ENCODE measurements at places on chromosomes 2 and 18.
A peak's percentile ranks its signal among the peaks of the same experiment; 100 is the strongest.

- DNase-seq, result no peak
Measured at GRCh38 chr2:120722246-120722567, 13.5 kb upstream of the GLI2 start.

DNA sequence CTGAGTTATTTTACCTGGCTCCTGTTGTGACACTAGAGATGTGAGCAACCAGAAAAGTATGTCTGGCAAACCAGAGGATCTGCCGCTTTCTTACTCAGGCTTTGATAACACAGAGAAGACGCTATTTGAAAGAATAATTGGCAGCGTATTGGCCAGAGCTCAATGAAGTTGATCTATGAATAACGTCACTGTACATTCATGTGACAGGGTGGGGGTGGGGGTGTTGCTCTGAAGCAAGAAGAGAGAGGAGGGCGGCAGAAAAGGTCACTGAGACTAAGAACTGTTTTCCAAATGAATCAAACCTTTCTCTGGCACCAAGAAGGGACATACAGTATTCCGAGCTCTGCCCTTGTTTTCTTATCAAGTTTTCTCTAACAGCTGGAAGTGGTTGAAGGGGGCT is 1.7 kb upstream of the ONECUT2 start:
- DNase-seq, result no peak

DNA sequence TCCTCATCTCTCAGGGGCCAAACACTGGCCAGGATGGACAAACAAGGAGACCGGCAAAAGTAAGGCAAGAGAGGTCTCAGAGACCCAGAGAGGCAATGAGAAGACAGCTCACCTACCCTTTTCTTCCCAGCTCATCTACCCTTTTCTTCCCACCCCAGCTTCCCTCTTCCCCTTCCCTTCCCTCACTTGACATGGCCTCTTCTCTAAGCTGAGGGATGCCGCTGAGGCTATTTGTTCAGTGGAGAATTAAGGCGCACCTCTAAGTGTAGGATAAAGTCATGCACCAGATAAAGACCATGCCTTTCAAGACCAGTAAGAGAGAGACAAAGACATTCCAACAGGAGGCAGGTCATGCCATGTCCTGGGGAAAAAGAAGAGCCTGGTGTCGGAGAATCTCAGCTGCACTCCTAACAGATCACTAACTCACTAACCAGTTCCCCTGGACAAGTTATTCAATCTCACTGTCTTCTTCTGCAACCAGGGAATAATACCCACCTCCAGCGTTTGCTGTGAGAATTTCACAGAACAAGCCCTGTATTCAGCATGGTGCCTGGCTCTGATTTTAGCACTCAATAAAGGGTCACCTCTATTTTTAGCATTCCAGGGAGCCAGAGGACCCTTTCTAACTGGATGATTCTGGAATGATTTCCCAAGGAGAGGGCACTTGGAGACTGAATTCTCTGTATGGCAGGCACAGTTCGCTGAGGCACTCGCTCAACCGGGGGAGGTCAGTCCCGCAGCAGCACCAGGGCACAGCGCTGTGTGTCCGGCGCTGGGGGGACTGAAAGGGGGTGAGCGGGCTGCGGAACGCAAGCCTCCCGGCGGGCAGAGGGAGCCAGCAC is 3.0 kb upstream of the FOSL2 start:
- DNase-seq, result no peak

DNA sequence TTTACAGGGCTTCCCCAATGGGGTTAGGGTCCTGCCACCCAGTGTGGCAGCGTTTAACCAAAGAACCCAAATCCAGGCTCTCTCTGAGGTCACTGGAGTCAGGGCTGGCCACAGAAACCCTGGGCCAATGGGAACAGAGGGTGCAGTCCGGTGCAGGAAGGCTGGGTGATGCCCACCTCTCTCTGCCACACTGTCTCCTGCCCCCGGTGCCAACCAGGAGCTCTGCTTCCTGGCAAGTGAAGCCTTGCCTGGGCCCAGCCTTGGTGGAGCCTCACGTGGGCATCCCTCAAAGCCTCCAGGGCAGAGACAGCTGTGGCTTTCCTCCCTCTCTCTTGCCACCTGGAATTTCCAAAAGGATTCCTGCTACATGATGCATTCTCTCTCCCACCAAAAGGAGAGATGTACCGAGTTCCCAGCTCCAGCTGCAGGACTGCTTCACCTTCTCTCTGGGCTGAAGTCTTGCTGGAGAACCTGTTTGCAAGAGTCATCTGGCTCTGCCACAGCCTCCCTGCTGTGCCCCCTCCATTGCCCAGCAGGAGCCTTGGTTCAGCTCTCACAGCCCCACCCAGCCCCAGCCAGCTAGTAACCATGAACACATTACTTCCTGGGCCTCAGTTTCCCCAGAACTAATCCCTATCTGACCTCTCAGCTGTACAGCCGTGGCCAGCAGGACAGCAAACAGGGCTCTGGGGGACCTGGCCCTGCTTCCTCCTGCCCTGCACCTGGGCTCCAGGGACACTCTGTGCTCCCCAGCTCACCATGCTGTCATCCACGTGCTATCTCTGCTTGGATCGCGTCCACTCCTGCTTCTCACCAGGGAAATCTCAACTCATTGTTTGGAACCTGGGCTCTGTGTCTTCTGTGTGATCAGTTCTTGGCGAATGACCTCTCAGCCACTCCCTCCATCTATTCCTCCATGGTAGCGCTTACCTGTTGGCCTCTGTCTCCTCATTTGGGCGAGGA is 43.4 kb downstream of the KCNF1 start:
- DNase-seq, result no peak

DNA sequence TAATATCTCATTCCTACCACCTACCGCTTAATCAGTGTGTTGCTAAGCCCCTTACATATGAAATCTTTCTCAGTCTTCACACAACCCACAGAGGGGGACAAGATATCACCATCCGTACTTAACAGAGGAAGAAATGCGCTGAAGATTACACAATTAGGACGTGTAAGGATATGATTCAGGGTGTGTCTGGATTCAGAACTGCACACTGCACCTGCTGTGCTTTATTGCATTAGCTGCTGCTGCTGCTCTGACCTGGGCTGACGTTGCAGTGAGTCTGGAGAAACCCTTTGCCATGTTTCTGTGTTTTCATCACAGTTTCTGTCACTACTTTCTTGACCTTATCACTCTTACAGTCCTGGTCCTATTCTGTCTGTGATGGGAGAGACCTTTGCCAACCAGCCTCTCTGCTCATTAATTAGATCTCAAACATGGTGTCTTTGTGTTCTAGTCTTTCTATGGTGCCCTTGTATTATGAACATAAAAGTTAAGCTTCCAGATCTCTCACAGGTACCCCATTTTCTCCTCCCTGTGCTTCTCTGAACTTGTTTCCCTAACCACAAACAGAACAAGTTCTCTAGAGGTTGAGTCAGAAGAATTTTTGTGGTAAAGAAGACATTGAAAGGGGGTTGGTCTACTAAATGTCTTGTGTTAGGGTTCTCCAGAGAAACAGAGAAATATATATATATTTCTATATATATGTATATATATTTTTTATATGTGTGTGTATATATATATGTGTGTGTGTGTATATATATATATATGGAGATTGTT is 92.9 kb upstream of the CYP1B1 start:
- no peak for DNase-seq

GRCh38 chr18:50297621-50298442 is 10.3 kb upstream of the CXXC1 start:
- DNase-seq, result peak; percentile 80

- no peak for DNase-seq
Measured at GRCh38 chr2:9703085-9703678, 72.4 kb upstream of the YWHAQ start.

DNA sequence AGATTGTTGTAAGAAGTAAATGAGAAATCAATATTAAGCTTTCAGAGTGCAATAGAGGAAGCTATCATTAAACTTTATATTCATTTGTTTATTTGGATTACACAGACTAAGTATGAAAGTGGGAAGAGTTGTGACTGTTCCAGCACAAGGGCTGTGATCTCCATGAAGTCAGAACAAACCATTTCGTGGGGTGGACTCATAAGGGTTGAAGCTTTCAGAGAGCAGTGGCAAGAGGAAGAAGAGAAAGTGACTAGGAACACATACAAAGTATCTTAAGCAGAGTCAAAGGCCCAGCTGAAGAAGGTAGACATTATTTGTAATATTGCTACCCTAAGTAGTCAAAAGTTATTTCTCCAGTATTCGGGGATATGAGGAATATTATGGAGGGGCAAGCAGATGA is 117.0 kb downstream of the ARHGAP15 start:
- no peak for DNase-seq

- peak; percentile 68 for DNase-seq
Measured at GRCh38 chr18:8707556-8708300, 2.4 kb downstream of the MTCL1 start.

DNA sequence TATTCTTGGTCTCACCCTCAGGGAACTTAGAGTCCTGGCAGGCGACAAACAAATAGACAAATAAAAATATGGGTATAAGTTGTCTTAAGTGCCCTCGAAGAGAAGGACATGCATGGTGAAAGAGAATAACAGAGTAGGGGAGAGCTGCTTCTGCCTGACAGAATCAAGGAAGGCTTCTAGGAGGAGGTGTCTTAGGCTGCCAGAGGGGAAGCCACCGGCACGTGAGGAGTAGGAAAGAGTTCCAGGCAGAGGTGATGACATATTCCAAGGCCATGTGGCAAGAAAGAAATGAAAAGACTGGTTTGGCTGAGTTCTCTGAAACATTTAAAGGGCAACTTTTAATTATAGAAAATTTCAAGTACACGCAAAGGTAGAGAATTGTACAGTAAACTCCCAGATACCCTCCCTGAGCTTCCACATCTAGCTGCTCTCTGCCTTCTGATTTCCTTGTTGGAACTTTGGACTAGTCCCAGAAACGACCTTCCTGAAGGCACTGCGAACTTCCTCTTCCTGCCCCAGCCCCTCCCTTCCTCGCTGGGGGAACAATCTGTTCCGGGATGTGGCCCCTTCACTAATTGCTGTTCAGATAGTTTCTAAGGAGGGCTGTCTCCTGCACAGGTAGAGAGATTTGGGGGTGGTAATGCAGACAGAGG is 91.7 kb downstream of the DYSF start:
- no peak for DNase-seq

DNA sequence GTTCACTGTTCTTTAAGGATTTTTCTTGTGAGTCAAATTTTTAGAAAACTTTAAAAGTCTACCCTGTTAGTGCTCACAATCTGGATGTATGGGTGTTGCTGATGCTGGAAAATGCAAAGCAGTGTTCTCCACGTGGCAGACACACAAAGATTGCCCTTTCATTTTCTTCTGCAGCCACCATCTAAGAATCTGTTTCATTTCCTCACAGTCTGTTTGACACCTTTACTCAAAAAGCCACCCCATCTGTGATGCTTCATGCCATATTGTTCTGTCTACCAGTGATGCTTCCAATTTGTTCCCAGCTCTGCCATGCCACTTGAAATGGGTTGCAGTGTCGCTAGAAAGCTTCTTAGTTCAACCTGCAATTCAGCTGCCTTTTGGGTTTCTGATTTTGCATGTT is 464.2 kb upstream of the UBE2E3 start:
- no peak for DNase-seq

DNA sequence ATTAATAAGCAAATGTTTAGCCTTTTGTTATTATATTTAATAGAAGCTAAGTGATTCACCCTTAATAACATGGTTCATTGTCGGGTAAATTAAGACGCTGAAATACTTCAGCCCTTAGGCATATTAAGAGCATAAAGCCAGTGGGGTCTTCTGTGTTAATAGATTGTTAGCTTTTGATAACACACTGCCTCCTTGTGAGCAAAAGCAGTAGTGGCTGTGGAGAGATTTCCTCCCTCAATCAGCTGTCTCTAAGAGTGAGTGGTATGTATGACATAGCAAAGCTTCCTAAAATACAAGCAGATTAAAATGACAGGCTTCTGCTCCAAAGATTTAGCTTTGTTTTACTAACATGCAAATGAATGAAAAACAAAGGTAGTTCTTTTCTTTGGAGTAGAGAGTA is 143.7 kb upstream of the SYT4 start:
- DNase-seq, result no peak

GRCh38 chr2:98394595-98395153 is 48.4 kb downstream of the CNGA3 start:
- no peak for DNase-seq

- DNase-seq, result no peak
Measured at GRCh38 chr2:169619946-169620345, 35.8 kb downstream of the PPIG start.

GRCh38 chr2:207474863-207475485 is 54.8 kb upstream of the CREB1 start:
- peak; percentile 70 for DNase-seq

DNA sequence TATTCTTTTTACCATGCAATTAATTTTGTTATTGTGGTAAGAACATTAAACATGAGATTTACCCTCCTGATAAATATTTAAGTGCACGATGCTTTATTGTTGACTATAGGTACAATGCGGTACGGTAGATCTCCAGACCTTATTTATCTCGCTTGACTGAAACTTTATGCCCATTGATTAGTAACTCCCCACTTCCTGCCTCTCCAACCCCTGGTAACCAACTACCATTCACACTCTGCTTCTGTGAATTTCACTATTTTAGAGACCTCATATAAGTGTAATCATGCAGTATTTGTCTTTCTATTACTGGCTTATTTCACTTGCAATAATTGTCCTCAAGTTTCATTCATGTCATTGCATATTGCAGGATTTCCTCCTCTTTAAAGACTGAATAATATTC is 195.7 kb upstream of the ID2 start:
- no peak for DNase-seq

- no peak for DNase-seq
Measured at GRCh38 chr2:100243631-100244030, 78.7 kb downstream of the LONRF2 start.

DNA sequence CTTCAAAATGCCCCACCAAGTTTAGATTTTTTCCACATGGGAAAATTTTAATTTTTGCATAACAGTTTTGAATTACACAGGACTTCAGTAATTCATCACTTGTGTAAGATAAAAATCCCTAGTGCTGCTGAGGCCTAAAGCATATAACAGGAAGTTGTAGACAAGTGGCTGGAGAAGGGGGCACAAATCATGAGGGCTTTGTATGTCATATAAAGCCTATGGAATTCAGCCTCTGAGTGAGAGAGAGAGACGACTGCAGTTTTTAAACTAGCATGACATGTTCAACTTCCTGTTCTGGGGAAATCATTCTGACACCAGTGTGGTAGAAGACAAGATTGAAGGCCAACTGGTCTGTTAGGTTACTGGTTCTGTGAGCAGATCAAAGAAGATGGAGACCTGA is 187.3 kb upstream of the CHST9 start:
- no peak for DNase-seq

DNA sequence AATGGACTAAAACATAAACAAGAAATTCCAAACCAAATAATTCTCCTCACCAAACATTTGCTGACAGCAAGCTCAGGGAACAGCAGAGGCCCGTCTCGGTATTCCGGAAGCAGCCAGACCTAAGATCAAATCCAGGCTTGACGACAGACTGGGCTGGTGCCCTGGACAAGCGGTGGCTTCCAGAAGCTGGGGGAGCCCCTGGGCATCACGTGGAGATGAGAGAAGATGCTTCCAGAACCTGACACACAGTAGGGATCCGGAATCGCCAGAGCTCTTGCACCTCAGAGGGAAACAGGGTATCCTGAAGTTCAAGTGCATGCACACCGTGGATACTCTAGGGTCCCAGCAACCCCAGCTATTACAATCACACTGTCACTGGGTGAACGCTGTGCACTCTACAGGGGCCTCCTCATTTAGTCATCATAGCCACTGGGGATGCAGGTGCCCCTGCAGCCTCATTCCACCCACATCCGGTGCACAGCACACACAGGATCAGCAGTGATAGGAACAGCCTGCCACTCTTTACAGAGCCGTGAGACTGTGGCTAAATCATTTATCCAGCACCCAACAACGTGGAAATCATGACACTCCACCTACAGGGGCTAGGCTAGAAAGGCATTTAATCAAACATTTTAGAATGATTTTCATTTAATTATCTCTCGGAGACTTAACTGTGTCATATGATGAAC is 102.6 kb downstream of the HDAC4 start:
- DNase-seq, result no peak

Measured in cerebellum (tissue), 4 donors.